ENCODE measurements at places on chromosomes 7 and 10.

GRCh38 chr10:47024046-47024322 is 112.8 kb downstream of the PTPN20 start:
- no peak for DNase-seq

DNA sequence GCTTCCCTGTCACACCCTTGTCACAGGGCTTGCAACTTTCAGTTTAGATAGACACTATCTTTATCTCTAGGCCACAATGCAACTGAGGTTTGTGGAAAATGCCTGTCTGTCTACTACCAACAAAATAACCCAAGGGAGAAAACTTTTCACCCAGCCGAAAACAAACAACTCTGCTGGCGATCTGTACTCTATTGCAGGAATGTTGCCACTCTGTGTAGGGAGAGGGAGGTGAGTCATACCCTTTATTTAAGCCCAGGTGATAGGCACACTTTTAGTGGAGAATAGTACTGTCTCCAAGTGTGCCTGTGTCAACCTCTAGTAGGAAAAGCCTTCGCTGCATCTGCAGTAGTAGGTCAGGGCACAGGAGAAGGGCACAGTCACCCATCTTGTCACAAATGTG is 108.3 kb downstream of the SLC25A40 start:
- DNase-seq, result no peak

DNA sequence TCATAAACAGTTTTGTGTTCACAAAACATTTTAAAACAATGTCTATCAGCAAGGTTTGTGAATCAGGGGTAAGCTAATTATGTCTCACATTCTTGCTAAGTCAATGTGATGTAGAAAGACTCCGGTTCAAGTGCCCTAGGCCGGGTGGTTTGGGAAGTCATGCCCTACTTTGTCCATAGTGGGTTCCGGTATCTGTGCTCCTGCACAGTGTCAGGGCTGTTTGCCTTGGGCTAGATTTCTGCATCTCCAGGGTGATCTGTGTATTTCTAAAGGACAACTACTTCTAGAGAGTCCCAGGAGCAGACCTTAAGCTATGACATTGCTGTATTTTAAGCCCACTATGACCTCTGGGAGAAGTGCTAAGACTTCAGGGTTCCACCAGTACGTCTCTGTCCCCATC is 504.1 kb downstream of the PLXNA4 start:
- DNase-seq, result no peak

GRCh38 chr10:59748834-59749233 is 4.4 kb downstream of the MRLN start:
- DNase-seq, result no peak

DNA sequence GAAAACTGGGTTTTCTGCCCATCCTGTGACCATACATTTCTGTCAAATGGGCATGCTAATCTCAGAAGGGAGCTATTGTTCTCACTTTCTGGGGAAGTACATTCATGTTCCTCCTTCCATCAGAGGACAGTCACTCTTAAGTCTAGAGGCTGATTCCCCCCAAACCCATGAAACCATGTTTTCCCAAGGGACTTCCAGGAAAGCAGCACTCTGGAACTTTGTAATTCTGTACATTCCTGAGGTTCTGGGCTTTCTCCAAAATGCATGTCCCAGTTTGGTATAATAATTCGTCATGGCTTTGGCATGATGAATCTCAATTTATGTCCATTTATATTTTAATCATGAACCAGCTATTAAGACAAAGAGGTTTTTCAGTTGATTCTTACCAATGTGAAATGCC is 688.1 kb downstream of the LRMDA start:
- DNase-seq, result no peak

DNA sequence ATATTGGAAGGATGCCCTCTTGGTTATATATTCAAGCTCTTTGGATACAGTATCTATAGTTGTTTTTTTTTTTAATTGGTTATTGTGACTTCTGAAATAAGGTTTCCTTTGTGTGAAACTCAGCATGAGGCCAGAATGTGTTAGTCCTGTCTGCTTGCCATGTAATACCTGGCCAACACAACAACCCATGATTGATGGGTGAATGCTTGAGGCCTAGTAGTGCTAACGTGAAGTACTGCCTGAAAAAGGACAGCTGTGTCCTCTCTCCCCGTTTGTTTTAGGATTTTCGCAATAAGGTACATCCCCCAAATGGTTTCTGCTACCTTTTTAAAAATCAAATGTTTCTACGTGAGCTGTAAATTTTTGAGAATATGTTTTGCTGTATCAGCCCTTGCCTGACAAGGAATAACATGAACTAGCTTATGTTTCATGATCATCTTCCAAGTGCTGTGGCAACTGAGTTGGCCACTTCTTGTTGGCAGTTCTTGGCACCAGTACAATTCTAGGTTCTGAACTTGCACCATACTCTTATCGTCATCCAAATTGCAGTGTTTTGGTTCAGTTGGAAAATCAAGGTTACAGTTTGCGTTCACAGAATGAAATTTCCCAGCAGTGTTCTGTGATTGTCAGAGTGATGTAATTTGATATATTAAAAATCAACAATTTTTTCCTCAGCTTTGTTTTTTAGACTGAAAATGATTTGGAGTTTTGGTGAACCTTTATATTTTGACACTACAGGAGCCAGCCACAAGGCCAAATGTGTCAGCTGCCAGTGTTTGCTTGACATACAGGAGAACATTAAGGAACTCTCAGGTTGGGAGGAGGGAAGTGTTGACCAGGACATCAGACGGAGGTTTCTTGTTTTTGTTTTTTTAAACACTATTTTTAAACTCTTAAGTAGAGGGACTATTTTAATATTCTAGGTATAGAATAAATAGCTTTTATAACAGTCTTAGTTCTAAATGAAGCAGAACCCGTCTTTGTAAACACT is 13.5 kb upstream of the ASCC1 start:
- no peak for DNase-seq

DNA sequence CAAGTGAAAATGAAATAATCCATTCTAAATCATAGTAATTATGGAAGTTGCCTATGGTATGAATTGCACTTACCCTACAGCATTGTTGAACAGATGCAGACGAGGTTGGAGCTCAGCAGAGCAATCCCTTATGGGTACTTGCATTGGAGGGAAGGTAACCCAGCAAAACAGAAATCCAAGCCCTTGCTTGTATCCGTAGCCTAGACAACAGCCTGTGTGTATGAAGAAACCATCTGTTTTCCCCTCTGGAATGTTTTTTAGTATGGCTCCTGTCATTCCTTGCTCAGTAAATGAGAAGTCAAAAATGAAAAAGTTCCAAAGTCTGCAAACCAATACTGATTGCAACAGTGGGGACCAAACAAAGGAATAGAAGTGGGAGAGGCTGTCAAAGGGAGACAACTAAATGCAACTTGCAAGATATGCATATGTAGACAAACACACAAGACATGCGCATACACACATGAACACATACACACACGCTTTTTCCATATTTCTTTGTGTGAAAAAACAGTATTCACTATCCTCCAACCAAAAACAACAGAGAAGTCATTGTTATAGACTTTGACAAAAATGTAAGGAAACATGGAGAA is 260.8 kb downstream of the DYNC1I1 start:
- DNase-seq, result no peak

DNA sequence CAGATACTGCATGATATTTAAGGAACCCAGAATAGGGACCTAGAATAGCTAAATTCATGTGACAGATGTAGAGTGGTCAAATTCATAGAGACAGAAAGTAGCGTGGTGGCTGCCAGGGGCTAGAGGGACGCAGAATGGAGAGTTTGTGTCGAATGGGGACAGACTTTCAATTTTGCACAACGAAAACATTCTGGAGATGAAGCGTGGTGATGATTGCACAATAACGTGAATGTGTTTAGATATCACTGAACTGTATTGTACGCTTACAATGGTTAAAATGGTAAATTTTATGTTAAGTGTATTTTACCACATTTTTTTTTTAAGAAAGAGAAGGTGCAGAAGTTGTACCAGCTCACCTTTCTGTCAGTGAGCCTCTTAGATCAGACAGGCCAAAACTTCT is 137.8 kb upstream of the TNS3 start:
- DNase-seq, result no peak

GRCh38 chr7:41873741-41874140 is 170.9 kb upstream of the INHBA start:
- no peak for DNase-seq

DNA sequence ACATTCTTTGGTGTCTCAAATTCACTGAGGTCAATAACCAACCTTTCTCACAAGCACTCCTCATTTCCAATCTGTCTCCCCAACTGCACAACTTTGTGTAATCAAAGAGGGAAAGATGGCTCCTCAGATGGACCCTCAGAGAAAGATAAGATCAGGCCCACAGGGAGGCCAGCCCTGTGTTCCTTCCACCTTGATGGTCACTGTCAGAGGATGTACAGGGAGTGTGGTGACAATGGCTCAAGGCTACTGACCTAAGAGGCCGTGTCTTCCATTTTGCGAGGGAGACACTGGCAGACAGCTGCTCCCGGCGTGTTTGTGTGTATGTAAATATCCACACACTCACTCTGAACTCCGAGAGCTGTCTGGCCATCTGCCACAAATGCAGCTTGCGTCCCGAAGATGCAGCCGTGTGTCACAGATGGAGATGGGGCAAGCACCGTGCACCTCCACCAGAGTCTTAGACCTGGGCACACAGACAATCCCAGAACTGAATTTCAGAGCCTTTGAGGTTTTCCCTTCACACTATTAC is 712.1 kb upstream of the NRP1 start:
- no peak for DNase-seq

DNA sequence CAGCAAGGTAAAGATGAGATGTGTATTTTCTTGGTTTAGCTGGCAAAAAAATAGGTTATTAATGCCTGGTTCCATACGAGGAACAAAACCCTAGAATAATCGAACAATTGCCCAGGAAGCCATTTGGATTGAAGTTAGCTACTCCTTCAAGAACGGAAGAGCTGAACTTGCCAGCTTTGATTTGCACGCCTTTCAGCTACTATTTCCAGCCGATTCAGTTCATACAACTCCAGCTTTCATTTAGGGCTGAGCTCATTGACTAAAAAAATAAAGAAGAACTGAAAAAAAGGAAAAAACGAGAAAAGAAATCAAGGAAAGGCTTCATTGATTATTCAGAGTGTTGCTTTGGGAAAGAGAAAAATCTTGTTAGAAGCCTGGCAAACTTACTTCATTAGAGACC is 60.4 kb downstream of the PTN start:
- DNase-seq, result no peak

- no peak for DNase-seq
These were observed 2.4 kb downstream of the NAT16 start for GRCh38 chr7:101177644-101178043.

All from effector CD4-positive, alpha-beta T cell (primary cell).